ENCODE measurements at places on chromosomes 16 and 17.
A peak's percentile ranks its signal among the peaks of the same experiment; 100 is the strongest.

- no peak for DNase-seq
Observed at GRCh38 chr17:82325286-82326180, 8.0 kb downstream of the SECTM1 start.

- peak; percentile 65 for DNase-seq
Observed at GRCh38 chr16:69513180-69513966, 52.4 kb upstream of the NFAT5 start.

GRCh38 chr17:42000413-42001133, 16.7 kb downstream of the DNAJC7 start:
- DNase-seq, result no peak

GRCh38 chr16:58485184-58485887, 14.6 kb upstream of the NDRG4 start:
- DNase-seq, result no peak

- no peak for DNase-seq
Observed at GRCh38 chr17:67708378-67708777, 9.4 kb upstream of the NOL11 start.
